ENCODE measurements at places on chromosomes 1 and 21.
A peak's percentile ranks its signal among the peaks of the same experiment; 100 is the strongest.

DNA sequence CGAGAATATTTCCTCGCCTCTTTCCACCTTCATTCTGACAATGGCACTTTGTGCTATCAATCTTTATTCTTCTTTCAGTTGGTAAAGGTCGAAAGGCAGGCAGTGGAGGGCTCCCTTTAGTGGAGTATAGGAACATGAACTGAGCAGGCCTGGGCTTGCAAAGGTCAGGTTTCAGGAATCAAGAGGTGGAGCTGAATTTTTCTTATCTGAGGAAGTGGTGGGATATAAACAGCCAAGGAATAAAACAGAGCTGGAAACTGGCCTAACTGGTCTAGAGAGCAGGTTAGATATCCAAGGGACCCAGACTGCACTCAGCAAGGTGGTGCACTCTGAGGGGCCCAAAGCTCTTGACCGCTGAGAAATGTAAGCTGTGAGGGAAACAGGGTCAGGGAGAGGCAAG, 99.1 kb downstream of the PLA2G4A start:
- no peak for DNase-seq

DNA sequence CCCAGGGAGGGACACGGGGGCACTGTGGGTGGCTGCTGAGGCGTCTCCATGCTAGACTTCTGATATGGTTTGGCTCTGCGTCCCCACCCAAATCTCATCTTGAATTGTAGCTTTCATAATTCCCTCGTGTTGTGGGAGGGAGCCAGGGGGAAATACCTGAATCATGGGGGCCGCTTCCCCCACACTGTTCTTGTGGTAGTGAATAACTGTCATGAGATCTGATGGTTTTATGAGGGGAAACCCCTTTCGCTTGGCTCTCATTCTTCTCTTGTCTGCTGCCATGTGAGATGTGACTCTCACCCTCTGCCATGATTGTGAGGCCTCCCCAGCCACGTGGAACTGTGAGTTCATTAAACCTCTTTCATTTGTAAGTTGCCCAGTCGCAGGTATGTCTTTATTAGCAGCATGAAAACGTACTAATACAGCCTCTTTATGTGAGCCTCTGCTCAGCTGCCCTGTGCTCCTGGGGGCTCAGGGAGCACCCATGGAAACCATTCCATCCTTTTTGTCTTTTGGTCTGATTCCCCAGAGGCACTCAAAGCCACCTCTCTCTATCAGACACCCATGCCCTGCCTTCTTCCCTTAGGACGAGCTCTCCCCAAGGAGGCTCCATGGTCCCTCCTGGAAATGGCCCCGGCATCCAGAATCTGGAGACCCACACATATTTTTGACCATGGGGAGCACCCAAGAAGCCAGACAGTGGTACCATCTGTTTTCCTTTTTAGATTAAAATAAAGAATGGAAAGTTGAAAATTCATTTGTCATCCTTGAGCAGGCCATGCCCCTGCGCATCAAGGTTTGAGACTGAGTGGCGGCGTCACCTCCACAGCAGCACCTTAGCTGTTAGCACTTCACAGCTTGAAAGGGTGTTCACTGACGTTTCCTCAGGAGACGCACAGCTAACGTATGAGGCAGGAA, 65.9 kb upstream of the FAM20B start:
- no peak for DNase-seq

DNA sequence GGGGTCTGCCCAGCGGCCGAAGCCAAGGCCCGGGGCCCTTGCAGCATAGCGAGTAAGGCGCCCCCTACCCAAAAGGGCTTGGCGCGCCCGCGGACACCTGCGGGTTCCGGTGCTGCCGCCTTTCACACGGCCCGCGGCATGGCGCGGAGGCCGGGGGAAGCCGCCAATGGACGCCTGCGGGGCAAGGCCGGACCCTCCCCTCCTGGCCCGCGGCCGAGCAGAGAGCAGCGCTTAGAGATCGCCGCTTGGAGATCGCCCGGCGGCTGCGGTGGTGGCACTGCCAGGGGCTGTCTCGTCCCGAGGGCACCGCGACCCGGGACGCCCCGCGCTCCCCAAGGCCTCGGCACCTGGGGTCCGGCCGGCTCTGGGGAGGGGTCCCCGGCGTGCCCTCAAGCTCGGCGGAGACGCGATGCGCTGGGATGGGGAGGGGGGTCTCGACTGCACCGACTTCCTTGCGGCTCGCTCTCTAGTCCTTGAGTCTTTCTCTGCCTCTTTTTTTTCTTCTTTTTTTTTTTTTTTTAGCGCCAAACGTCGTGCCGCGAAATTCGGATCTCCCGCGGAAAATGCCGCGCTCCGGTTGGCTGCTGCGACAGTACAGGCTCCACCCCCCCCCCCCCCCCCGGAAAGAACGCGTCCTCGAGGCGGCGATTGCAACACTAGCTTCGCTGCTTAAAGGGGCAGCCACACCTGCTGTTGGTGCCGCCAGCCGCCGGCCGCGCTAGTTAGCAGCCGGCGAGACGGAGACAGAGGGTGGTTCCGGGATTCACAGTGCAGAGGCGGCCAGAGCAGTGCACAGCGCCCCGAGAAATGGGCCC, at the start of gene E2F2:
E2F2 (minus strand) TSS at position 487 of the 815 bp plus-strand sequence; CDS start at position 47, 440 bp downstream.
- DNase-seq = peak; percentile 75

- DNase-seq = no peak
These were observed 51.5 kb upstream of the CYP2J2 start for GRCh38 chr1:59978026-59978425.

DNA sequence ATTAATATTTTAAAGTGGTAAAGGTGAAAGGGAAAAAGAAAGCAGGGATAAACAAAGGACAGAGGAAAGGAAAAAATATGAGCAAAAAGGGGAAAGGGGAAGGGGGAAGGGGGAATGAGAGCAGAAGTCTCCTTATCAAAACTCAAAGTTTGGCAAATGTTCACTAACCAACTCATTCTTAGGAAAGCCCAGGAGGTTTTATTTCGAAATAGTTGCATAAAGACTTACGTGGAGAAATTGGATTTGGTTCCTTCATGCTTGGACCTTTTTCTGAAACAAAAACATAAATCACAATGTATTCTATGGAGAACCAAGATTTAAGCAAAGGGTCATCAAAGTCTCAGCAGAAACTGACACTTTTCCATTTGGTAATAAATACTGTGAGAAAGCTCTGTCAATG, 188.1 kb downstream of the TGFBR3 start:
- no peak for DNase-seq

DNA sequence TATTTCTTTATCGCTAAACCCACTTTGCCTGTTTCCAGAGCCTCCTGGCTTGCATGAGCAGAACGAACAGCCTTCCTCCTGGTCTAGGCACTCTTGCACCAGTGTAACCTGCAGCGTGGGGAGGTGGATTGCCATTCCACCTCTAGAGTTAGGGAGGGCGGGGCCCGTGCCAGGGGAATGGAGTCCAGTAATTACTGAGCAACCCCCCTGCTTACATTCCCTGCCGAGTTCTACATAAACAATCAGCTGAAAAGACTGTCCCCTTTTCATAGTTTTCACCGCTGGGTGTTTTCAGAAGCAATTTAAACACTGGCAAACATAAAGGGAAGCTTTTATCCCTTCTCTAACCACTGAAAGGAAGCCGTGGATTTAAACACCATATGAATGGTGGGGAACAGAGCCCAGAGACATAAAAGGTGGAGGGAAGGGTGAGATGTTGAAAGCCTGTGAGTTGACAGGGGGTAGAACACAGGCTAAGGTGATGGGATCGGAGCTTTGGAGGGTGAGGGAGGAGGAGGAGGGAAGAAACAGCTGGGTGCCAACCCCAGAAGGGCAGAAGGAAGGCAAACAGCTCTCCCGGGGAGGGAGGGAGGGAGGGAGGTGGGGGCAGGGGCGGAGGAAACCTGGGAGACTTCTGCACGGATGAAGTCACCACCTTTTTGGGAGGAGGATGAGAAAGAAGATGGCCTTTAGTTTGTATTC, 68.0 kb upstream of the WDR26 start:
- no peak for DNase-seq
